Sigmoid colon (tissue), 7 donors: ENCODE measurements at places on chromosomes 2 and 18. TPM values are rescaled to one million over a fixed set of nuclear protein-coding genes. Genes with fewer than 3 reads are reported as not detected.

DNA sequence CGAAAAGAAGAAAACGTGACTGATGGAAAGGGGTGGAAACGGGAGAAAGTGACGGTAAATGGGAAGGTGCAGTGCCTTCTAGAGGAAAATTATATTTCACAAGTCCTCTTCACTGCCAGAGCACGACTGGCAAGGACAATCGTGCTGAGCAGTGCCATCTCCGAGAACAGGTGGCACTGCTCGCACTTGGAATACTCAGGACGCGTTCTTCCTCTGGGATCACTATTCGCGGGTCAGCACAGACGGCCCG, 364 bp downstream of the STAT1 start:
- H3K4me3 ChIP-seq = peak overlapping the region; percentile 82
- H3K27me3 ChIP-seq = no peaks in the 10 kb centered on the region
- peak overlapping the region; percentile 96 for H3K27ac ChIP-seq
- no peaks in the 10 kb centered on the region for H3K4me1 ChIP-seq
- no peaks in the 10 kb centered on the region for H3K36me3 ChIP-seq

DNA sequence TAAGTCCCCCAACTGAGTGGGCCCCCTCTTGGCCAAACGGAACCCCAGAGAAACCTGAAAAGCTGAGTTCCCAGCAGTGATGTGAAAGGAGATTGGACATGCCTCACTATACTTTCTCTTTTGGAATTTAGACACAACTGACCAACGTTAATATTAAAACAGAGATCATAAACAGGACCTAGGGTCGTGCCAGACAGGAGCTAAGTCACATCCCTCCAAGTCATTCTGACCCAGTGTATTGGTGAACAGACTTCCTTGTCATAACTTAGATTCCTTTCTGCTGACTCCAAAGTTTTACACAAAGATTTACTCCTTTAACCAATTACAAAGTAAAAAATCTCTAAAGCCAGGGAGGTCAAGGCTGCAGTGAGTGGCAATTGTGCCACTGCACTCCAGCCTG, 46.9 kb downstream of the UXS1 start:
- H3K36me3 ChIP-seq = no peaks in the 10 kb centered on the region
- H3K4me1 ChIP-seq = no peaks in the 10 kb centered on the region
- no peaks in the 10 kb centered on the region for H3K27me3 ChIP-seq
- no peak overlapping the region for H3K4me3 ChIP-seq
- no peak for DNase-seq
- no peak overlapping the region for H3K27ac ChIP-seq

Gene SP140
- total RNA-seq = 2.1 TPM

DNA sequence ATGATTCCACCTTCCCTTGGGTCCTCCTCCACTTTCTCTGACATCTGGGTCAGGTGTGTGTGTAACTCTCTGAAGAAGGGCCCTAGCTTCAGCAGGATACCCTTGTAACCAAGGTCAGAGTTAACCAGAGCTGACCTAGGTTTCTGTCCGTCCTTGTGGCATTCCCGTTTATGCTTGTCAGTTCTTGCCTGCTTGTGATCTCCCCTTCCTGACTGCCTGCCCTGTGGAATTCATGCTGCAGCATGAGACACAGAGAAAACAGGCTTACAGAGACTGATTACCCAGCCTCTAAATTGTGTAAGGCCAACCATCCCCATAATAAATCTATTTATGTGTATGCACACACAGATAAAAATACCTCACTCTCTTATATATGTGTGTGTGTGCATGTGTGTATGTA, 22.8 kb downstream of the NXPH2 start:
- no peaks in the 10 kb centered on the region for H3K4me1 ChIP-seq
- no peak for DNase-seq
- H3K27ac ChIP-seq = no peak overlapping the region
- no peaks in the 10 kb centered on the region for H3K27me3 ChIP-seq

Gene MTERF4
- 18.9 TPM for total RNA-seq

DNA sequence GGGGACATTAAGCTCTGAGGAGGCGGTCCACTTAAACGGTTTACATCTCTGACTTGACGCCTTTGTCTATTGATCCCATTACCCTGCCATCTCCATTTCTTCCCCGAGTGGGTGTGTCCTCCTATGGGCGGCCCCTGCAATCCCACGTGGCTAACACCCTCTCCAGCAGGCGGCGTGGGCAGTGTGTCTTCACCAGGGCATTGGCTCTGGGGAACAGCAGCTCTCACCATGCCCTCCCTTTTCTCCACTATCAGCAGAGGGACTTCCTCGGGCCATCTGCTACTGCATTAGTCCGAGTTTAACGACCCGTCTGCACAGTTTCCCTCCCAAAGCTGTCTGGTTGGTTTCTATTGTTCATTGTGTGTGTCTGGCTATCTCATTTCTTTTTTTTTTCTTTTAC, 511.9 kb upstream of the NRP2 start:
- H3K4me3 ChIP-seq = no peak overlapping the region
- no peaks in the 10 kb centered on the region for H3K27me3 ChIP-seq
- H3K4me1 ChIP-seq = no peaks in the 10 kb centered on the region
- DNase-seq = no peak

DNA sequence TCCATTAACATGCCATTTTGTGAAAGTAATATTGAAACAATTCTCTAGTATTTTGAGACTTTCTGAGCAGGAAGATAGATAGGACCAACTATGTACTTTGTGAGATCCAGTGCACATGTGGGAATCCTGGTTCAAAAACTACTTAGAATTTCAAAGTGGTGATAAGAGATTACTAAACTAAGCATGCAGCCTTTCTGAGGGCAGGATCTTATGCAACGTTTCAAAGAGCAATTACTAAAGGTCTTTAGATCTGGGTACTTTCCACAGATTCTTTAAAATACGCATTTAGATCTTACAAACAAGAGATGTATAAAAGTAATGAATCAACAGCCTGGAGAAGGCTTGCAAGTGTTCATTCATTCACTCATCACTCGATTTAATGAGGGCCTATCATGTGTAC, 124.4 kb upstream of the TRIB2 start:
- no peak overlapping the region for H3K27ac ChIP-seq
- H3K4me3 ChIP-seq = no peak overlapping the region
- H3K27me3 ChIP-seq = no peaks in the 10 kb centered on the region
- H3K4me1 ChIP-seq = peaks cover 5% of the 10 kb centered on the region
- DNase-seq = no peak
- no peaks in the 10 kb centered on the region for H3K36me3 ChIP-seq

DNA sequence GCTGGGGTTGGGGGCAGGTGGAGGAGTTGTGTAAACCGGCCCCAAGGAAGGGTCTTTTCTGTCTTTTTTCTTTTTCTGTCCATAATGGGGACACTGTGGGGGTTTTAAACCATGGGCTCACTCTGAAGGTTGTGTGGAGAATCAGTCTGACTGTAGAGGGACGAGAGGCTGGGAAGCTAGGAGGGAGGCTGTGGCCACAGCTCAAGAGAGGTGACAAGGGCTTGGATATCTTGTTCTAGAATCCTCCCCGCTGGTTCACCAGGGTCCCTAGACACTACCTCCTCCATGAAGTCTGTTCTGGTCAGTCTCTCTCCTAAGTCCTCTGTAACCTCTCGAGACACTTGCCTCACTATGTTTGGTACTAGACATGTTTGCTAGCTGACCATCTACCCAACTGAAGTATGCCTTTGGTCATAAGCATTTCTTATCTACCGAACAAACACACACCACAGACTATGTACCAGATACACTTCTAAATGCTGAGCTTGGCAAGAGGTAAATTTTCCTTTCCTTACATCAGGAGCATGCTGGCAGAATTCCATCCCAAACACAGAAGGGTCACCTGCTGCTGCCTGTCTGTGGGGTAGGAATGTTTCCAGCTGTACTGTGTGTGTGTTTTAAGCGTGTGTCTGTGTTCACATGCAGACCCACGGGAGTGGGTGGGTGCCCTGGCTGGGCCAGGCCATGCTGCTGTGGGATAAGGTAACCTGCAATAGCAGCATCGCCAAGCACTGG, 69.6 kb upstream of the MGAT4A start:
- H3K27ac ChIP-seq = no peak overlapping the region
- no peaks in the 10 kb centered on the region for H3K27me3 ChIP-seq
- H3K36me3 ChIP-seq = no peaks in the 10 kb centered on the region
- peaks cover 2% of the 10 kb centered on the region for H3K4me1 ChIP-seq

DNA sequence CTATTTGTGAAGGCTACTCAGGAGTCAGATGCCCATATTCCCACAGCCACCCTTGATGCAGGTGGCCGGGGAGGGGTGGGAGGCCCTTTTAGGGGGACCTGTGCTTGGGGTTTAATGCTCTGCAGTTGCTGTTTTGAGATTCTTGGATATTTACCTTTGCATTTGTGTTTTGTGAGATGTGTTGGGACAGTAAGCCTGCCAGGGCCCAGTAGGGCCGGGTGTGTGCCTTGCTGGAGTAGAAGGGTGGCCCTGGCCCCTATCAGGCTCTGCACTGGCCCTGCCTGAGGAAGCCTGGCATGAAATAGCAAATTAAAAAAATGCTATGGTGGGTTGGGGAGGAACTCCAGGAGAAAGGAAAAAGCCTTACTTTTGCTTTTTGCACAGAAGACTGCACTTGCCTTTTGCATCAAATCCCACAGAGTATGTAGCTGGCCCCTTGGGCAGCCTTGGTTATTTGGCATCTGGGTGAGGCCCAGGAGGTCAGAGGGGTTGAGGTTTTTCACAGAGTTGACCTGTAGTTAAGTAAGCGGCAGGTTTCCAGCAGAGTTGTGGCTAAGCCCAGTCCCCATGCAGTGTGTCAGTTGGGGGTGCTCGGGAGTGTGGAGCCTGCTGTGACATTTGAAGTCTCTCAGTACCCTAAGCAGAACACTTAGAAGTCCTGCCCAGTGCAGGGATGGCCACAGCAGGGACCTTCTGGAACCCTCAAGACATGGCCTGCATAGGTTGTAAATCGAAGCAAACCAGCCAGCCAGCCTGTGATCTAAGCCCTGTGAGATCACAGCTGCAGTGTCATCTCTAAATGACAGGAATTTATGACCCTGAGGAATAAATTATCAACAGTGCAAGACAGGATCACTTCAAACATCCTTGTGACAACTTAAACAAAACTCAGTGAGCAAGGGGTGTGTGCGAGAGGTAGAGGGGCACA, 68.8 kb downstream of the SH3RF3 start:
- no peak for DNase-seq
- no peak overlapping the region for H3K27ac ChIP-seq
- H3K36me3 ChIP-seq = no peaks in the 10 kb centered on the region
- H3K27me3 ChIP-seq = no peaks in the 10 kb centered on the region
- H3K4me3 ChIP-seq = no peak overlapping the region
